ENCODE measurements at places on chromosomes 6 and 20.

GRCh38 chr6:124881898-124882578 is 80.2 kb upstream of the RNF217 start:
- DNase-seq: no peak

- no peak for DNase-seq
Measured at GRCh38 chr20:40678286-40678875, 10.7 kb downstream of the MAFB start.

GRCh38 chr6:130377915-130378314 is 12.1 kb downstream of the TMEM200A start:
- DNase-seq: no peak

- DNase-seq: no peak
Measured at GRCh38 chr20:48801197-48801596, 26.6 kb downstream of the PREX1 start.

DNA sequence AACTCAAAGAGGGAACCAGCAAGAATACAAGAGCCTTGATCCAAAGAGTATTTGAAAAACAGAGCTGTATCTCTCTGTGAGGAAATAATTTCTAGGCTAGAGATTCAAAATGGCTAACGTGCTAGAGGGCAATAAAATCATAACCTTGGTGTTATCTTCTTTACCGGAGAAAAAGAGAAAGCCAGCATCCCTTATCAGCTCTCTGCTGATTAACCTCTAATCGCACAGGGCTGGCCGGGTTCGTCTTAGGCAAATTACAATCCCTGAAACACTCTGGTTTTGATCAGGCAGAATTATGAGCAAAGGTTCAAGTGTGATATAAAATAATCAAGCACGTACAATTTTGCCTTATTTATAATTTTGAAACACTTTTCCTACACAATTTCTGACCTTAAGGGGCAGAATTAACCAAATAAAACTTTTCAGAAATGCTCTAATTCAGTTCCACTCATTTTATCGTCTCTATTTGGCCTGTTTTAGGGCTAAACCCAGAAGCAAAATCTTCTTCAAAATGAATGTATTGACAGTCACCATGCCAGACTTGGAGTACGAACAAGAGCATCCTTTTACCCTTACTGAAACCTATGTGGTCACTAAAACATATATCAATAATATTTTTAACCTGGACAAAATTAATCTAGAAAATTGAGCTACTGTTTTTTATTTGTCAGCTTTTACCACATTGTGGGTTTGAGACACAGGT is 13.7 kb downstream of the PSMB9 start:
- DNase-seq: no peak

DNA sequence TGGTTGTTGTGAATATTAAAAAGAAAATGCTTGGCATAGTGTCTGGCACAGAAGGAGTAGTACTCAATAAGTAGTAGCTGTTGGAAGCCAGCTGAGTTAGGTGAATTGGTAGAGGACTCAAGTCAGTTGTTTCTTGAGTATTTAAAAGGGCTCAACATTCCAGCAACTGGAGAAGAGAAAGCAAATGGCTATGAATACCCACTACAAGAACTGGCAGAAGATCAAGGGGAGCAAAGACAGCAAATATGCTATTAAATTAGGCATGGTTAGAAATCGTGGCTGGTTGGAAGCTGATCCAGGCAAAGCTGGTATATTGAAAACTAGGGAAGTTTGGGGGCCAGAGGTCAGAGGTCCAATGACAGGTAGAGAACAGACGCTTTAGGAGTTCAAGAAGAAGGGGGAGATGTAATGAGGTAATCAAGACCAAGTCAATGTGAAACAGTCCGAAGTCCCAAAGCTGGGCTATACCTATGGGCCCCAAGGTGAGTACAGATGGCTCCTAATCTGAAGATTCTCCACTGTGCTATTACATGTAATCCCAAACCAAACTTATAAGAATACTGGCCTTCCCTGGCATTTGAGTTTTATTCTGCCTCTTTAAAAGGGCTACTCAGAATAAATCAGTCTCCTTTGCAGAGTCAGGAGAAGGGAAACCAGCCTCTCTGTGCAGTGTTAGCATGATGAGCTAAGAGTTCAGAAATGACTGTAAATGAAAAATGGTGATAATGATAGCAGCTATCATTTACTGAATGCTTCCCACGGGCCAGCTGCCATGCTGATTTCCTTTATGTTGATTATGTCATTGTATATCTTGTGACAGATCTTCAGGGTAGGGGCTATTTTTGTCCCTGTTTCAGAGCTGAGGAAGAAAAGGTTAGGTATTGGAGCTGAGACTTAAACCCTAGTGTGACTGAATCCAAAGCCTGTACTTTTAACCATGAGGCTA is 122.3 kb downstream of the ANKS1A start:
- peak; percentile 68 for DNase-seq

GRCh38 chr6:168415098-168415992 is 25.6 kb upstream of the SMOC2 start:
- DNase-seq: no peak

DNA sequence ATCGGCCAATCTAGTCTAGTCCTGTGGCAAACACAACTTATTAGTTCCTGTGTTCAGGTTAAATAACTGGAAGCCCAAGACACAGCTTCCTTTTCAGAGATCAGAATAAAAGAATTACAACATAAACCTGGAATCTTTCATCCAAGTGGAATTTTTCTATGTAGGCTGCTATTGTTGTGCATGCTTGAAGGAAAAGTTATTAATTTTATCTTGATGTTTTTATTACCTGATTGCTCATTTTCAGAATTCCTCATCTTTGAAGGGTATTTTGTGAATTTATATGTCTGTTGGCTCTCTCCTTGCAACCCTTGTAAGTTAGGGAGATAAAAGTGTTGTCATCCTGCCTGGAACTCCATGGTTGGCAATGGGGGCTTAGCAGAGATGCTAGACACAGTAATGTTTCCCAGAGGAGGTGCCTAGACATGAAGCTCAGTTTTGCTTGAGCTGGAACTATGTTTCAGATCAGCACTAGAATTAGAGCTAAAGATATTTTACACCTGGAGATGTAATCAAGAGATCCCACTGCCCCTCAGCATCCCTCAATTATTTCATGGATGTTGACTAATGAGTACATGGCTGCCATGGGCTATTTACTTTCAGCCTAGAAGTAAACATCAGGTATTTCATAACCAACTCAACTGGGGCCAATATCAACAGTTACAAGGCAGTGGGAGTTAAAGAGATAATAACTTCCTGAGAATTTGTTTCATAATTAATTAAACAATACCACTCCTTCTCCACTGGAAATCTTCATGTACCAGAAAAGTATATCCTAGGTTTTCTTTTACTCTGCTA is 367.0 kb upstream of the MARCKS start:
- no peak for DNase-seq

DNA sequence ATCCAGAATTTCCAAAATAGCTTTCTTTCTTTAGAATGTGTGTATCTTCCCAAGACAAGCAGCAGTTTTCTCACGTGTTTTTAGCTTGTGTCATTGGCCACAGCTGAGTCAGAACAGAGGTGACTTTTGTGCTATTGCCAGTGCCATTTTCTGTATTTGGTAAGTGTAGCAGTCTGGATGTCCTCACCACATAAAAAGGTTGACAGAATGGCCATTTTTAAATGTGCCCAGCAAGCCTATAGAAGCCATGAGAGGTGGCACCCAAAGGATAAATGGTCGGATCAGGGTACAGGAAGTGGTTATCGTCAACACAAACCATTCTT is 269.5 kb upstream of the HSF2 start:
- no peak for DNase-seq

DNA sequence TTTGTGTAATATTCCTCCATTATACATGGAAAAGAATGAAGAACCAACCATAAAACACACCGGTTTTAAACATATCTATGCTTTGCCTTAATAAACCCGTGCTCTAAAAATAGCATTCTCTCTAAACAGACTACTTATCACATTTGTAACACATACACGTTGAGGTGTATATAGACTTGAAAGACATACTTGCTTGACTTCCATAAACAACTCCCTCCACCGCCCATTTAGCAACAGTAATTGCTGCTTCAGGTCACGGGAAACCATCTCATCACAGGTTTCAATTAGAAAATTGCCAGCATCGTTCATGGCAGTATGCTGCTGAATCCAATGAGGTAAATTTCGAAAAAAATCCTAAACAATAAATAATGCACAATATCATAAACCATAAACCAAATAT is 174.0 kb downstream of the SYNE1 start:
- no peak for DNase-seq

GRCh38 chr6:14811775-14812428 is 434.0 kb upstream of the JARID2 start:
- DNase-seq: no peak

DNA sequence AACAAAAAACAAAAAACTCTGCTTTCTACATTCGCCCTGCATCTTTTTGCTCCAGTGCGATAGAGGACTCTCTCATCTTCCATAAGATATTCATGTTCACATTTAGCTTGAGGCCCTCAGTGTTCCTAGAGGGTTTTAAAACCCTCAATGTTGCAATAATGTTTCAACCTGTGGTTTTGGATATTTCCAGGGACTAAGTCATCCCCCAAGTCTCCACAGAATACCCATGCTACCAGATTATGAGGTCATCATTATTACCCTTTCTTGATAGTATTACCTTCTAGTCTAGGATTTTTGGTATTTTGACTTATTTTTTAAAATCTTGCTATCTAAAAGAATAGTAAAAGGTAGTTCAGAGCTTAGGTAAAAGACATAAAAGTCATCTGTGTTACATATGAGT is 480.5 kb upstream of the ID4 start:
- no peak for DNase-seq

DNA sequence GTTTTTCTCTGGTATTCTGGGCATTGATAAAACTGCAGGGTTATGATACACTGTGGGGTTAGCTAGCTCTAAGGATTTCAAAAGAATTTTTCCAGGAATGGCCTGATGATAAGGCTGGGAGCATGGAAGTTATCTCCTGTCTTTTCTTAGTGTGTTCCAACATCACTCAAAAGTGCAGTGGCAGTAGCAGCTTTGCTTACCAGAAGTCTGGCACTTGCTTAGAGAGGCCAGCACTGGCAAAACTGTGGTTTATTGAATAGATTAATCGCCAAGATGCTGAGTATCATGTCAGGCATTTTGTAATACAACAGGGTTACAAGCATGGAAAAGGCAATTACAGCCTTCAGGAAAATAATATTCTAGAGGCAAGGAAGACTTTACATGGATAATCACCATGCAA is 719.5 kb upstream of the GJE1 start:
- no peak for DNase-seq

GRCh38 chr6:114024746-114025145 is 53.8 kb upstream of the HDAC2 start:
- DNase-seq: no peak

DNA sequence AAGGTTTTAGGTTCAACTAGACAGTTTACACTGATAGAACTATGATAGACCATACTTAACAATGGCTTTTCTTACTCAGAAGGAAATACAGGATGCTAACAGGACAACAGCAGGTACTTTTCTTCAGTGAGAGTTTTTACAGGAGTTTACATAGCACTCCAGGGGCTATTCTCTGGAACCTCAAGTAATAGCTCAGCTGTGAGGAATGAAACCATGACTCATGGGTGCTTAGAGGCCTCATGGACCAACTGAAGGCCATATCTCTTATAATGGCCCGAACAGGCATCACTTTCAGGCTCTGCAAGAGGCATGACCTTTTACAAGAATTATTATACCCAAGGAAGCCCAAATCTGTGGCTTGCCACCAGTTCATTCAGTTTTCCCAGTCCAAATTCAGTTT is 31.8 kb downstream of the TREML1 start:
- DNase-seq: no peak

DNA sequence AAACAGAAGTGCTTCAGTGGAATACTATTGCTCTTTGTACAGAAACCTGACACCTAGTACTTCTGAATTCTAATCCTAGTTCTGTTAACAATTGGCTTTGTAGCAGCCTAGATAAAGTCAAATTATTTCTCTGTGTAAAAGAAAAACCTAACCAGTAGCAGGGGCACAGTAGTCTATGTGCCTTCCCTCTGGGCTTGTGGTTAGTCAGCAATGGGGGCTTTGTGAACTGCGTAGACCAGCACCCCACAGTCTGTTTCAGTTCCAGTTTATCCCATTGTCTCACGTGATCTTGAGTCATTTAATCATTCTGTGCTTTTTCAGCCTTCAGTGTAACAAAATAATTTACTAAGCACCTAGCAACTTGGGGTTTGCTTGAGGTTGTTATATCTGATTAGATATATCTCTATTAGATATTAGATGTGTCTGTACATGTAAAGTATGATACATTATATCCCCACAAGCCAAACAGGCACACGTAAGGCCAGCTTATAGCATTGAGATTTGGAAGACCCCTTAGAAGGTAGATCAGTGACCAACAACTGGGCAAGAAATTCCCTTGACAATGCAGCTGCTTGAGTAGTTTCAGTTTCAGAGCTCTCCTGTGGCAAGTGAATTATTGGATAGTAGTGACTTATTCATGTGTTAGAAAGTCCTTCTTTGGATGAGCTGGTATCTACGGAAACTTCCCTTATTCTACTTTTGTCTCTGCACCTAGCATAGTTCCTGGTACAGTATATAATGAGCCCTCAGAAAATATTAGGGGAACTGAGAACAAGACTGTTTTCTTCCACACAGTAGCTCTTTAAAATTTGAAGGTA is 27.9 kb upstream of the CCR6 start:
- DNase-seq: peak; percentile 69

DNA sequence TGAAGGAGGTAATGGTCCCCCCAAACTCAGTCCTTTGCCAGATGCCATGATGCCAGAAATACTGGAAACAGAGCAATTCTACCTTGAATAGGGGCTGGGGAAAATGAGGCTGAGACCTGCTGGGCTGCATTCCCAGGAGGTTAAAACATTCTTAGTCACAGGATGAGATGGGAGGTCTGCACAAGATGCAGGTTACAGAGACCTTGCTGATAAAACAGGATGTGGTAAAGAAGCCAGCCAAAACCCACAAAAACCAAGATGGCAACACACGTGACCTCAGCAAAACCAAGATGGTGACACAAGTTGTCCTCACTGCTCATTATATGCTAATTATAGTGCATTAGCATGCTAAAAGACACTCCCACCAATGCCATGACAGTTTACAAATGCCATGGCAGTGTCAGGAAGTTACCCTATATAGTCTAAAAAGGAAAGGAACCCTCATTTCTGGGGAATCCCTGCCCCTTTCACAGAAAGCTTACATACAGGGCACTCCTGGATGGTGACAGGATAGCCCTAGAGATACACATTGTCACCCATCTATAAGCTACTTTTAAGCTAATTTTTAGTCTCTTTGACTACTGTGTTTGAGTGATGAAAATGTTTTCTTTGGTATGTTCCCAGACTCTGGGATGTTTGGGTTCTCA is 979.7 kb downstream of the TBC1D32 start:
- DNase-seq: no peak

DNA sequence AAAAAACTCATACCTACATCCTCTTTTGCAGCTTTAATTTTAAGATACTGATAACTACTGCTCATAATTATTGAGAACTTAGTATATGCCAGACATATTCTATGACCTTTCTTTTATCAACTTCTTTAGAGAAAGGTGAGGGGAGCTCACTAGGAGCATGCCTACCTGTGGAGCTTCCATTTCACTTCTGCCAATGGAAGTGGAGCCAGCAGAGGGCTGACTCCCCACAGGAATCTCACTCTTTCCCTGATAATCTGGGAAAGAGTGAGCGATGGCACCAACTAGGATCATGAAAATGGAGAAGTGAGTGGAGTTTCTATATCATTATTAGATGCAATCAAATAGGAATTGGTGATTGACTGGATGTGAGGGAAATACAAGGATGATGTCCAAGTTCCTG is 484.9 kb downstream of the LMBRD1 start:
- no peak for DNase-seq
